Progenitor cell of endocrine pancreas (in vitro differentiated cells): ENCODE measurements at places on chromosomes 5 and 9. TPM values are rescaled to one million over a fixed set of nuclear protein-coding genes. Genes with fewer than 3 reads are reported as not detected.

DNA sequence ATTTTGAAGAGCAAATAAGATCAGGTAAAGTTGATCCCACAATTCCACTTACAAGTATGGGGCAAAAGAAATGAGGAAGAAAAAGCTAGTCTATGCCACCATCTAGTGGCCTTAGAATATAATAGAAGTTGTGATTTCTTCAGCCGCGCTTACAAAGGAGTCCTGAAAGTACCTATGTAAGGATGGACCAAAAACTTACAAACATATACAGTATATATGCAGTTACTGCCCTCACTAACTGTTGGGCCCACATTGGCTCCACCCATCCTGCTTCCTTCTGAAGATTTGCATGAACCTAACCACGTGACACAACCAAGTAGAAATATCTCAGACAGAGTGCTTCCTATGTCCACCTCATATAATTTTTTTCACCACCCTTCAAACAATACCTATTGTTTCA, 11.7 kb upstream of the OR13D1 start:
- no peak overlapping the region for H3K4me3 ChIP-seq
- DNase-seq: no peak
- H3K4me1 ChIP-seq: no peaks in the 10 kb centered on the region
- no peaks in the 10 kb centered on the region for H3K27me3 ChIP-seq
- no peak overlapping the region for H3K27ac ChIP-seq

DNA sequence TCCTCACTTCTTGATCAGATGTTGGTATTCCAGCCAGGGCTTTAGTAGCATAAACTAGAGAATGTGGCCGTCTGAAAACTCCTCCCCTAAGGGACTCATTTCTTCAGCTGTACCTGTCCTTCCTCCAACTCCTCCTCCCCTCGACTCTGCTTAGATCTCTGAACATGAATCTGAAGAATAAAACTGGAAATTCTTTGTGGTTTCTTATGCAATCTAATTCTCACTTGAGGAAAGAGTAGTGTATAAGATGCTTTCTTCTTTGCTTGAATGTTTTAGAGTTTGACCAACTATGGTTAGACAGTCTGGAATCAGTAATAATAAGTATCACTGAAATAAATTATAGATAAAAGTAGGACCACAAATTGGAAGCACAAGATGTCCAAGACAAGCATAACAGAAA, 128.5 kb downstream of the LRRC70 start:
- DNase-seq: no peak
- H3K36me3 ChIP-seq: peaks cover 3% of the 10 kb centered on the region
- H3K4me1 ChIP-seq: no peaks in the 10 kb centered on the region
- no peaks in the 10 kb centered on the region for H3K27me3 ChIP-seq

- no peak overlapping the region for H3K4me3 ChIP-seq
- peaks cover 2% of the 10 kb centered on the region for H3K4me1 ChIP-seq
- no peak overlapping the region for H3K27ac ChIP-seq
Observed at GRCh38 chr9:25442526-25442925, 235.7 kb downstream of the TUSC1 start.

DNA sequence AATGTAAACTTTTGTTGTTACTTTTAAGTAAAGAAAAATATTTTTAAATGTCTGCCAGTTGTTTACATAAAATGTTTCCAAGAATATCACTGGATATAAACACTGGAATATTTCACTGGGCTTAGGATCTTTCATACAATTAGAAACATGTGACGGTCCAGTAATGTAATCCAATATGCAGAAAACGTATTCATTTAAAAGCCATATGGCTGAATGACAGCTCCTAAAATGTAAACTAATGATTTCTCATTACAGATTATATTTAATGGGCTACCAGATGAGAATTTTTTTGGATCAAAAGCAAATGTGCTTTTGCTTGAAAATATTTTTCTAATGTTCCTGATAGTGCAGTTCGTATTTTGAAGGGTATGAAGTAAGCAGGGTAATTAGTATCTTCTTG, 124.3 kb downstream of the TTC39B start:
- H3K27ac ChIP-seq: no peak overlapping the region
- H3K27me3 ChIP-seq: no peaks in the 10 kb centered on the region
- no peak overlapping the region for H3K4me3 ChIP-seq
- DNase-seq: no peak
- H3K4me1 ChIP-seq: no peaks in the 10 kb centered on the region

- H3K27me3 ChIP-seq: peaks cover 26% of the 10 kb centered on the region
- H3K27ac ChIP-seq: no peak overlapping the region
- no peaks in the 10 kb centered on the region for H3K36me3 ChIP-seq
- H3K4me3 ChIP-seq: no peak overlapping the region
- H3K4me1 ChIP-seq: peaks cover 5% of the 10 kb centered on the region
Observed at GRCh38 chr9:90097237-90097636, 492.4 kb downstream of the GADD45G start.

DNA sequence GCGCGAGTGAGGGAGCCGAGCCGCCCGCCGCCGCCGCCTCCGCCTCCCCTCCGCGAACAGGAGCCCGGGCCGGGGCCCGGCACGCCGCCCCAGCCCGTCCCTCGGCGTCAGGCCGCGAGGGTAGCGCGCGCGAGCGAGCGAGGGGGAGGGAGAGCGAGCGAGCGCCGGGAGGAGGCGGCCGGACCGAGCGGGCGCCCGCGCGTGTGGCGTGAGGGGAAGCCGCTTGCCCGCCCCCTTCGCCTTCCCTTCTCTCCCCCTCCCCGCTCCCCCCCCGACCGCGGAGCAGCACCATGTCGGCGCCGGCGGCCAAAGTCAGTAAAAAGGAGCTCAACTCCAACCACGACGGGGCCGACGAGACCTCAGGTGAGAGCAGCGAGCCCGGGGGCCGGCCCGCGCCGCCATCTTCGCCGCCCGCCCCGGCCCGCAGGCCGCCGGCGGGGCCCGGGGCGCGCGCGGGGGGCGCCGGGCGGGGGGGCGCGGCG, 312 bp downstream of the SET start:
- H3K4me1 ChIP-seq: peaks cover 37% of the 10 kb centered on the region
- no peaks in the 10 kb centered on the region for H3K27me3 ChIP-seq

GRCh38 chr9:34545497-34545896, 22.7 kb upstream of the ENHO start:
- peaks cover 5% of the 10 kb centered on the region for H3K4me1 ChIP-seq
- no peak overlapping the region for H3K4me3 ChIP-seq
- no peaks in the 10 kb centered on the region for H3K36me3 ChIP-seq
- H3K27me3 ChIP-seq: peaks cover 45% of the 10 kb centered on the region

- H3K27me3 ChIP-seq: no peaks in the 10 kb centered on the region
- no peak for DNase-seq
- no peak overlapping the region for H3K4me3 ChIP-seq
- H3K27ac ChIP-seq: no peak overlapping the region
- no peaks in the 10 kb centered on the region for H3K36me3 ChIP-seq
Observed at GRCh38 chr9:84718476-84718875, 48.9 kb downstream of the NTRK2 start.

GRCh38 chr5:65708145-65708544, 13.8 kb downstream of the SGTB start:
- no peak overlapping the region for H3K4me3 ChIP-seq
- no peak for DNase-seq
- H3K4me1 ChIP-seq: no peaks in the 10 kb centered on the region

- H3K4me1 ChIP-seq: peaks cover 32% of the 10 kb centered on the region
- no peak for DNase-seq
- H3K4me3 ChIP-seq: no peak overlapping the region
- peaks cover 4% of the 10 kb centered on the region for H3K36me3 ChIP-seq
- H3K27me3 ChIP-seq: no peaks in the 10 kb centered on the region
Observed at GRCh38 chr9:131712151-131712716, 27.6 kb downstream of the RAPGEF1 start.

DNA sequence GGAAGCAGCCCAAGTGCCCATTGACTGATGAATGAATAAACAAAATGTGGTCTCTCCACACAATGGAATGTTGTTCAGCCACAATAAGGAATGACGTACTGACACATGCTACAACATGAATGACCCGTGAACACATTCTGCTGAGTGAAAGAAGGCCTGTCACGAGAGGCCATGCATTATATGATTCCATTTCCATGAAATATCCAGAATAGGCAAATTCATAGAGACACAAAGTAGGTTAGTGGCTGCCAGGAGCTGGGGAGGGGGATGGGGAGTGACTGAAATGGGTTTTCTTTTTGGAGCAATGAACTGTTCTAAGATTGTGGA, 41.4 kb downstream of the BICD2 start:
- H3K36me3 ChIP-seq: peaks cover 6% of the 10 kb centered on the region
- no peaks in the 10 kb centered on the region for H3K27me3 ChIP-seq
- H3K4me1 ChIP-seq: peaks cover 1% of the 10 kb centered on the region

DNA sequence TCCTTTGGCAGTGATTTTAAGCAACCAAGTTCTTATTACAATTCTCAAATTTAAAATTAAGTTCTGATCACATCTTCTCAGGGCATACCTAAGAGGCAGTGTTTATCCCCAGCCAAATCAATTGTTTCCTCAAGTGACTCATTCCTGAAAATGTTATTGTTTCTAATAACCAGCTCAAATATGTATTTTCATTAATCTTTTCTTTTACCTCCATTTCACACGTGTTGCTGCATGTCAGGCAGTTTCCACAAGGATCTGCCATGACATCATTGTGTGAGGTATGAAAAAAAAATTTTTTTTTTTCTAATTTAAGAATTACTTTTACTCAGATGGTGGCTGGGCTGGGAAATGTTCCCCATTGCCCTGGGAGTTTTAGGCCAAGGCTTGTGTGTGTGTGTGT, 113.0 kb upstream of the NTRK2 start:
- no peak overlapping the region for H3K27ac ChIP-seq
- no peak for DNase-seq
- no peak overlapping the region for H3K4me3 ChIP-seq

DNA sequence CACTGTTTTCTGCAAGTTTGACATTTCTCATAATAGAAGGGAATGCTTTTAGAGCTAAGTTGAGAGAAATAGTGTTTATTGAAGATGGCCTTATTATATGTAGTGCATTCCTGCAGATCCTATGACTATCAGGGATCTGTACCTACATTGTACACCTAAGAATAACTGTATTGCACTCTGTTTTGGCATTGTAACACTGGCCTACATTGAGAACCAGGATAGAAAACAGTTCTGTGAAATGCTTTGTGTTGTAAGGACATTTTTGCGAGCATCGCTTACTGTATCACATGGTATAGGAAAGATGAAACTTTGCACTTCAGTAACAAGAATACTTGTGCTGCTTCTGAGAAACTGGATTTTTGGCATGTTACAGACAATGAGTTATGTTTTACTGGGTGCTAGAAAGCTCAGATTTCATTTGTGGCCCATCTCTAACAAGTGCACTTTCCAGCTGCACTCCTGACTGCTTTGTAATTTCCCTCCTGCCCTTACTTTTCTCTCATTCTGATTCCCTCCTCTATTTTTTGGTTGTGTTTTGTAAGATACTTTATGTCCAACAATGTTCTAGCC, 30.6 kb downstream of the C9orf85 start:
- no peak for DNase-seq
- H3K4me1 ChIP-seq: peaks cover 8% of the 10 kb centered on the region
- no peak overlapping the region for H3K27ac ChIP-seq
- H3K36me3 ChIP-seq: peaks cover under 1% of the 10 kb centered on the region

GRCh38 chr9:130437011-130437789, 7.6 kb upstream of the ASS1 start:
- H3K27me3 ChIP-seq: peaks cover 36% of the 10 kb centered on the region
- H3K36me3 ChIP-seq: peaks cover 1% of the 10 kb centered on the region
- no peaks in the 10 kb centered on the region for H3K4me1 ChIP-seq
- no peak overlapping the region for H3K4me3 ChIP-seq
- H3K27ac ChIP-seq: no peak overlapping the region

DNA sequence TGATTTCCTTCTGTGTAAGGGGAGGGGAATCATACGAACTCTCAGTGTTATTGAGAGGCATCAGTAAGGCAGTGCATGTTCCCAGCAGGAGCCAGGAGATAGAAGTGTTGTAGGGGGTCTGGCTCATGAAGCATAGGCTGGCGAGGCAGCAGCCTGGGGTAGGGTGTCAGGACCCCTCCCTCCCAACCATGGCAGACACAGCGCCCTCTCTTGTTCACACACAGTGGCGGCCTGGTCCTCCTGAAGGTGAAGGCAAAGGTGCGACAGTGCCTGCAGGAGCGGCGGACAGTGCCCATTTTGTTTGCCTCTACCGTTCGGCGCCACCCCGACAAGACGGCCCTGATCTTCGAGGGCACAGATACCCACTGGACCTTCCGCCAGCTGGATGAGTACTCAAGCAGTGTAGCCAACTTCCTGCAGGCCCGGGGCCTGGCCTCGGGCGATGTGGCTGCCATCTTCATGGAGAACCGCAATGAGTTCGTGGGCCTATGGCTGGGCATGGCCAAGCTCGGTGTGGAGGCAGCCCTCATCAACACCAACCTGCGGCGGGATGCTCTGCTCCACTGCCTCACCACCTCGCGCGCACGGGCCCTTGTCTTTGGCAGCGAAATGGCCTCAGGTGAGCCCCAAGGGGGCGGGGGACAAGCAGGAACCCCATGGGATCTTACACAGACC, 4.7 kb downstream of the SLC27A4 start:
- H3K36me3 ChIP-seq: peaks cover 4% of the 10 kb centered on the region
- H3K27ac ChIP-seq: no peak overlapping the region
- no peak for DNase-seq
- no peaks in the 10 kb centered on the region for H3K27me3 ChIP-seq

DNA sequence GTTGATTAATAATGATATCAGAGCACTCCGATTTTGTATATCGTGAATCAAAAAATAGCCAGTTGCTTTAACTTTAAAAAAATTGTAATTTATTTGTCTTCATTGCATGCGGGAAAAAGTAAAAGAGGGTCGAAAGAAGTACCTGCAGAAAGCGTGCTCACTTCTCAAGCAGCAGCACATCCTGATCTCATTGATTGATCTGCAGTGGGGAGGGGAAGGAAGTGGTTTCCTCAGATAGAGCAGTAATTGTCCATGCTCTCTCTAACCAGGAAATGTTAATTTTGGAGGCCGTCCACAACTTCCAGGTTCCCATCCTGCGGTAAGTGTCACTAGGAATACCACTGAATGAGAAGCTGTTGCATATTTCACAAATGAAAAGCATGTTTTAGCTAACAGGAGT, 63.2 kb downstream of the SYK start:
- H3K36me3 ChIP-seq: no peaks in the 10 kb centered on the region
- no peak overlapping the region for H3K4me3 ChIP-seq
- H3K27ac ChIP-seq: no peak overlapping the region
- no peaks in the 10 kb centered on the region for H3K4me1 ChIP-seq
- no peak for DNase-seq
- no peaks in the 10 kb centered on the region for H3K27me3 ChIP-seq

- DNase-seq: no peak
- H3K36me3 ChIP-seq: peaks cover 18% of the 10 kb centered on the region
- no peaks in the 10 kb centered on the region for H3K27me3 ChIP-seq
- no peak overlapping the region for H3K27ac ChIP-seq
- no peak overlapping the region for H3K4me3 ChIP-seq
- H3K4me1 ChIP-seq: peaks cover 13% of the 10 kb centered on the region
Observed at GRCh38 chr9:129135476-129135875, 24.3 kb downstream of the PTPA start.

Gene F12
- total RNA-seq: 4.0 and 4.7 TPM in 2 replicates

Gene LEAP2
- 1.7 and 2.0 TPM in 2 replicates for total RNA-seq

Gene MEIKIN
- not detected in 2 replicates for total RNA-seq

Gene LMNB1
- total RNA-seq: 149 and 152 TPM in 2 replicates

Gene ARSI
- total RNA-seq: 0.24 TPM in 1 of 2 replicates, not detected in the other

Gene TNFSF15
- 2.1 and 2.3 TPM in 2 replicates for total RNA-seq

Gene ZNF883
- total RNA-seq: 14.1 and 16.5 TPM in 2 replicates

Gene CTXN3
- total RNA-seq: not detected in 2 replicates
